Spleen (tissue), 13 donors: ENCODE measurements at places on chromosomes 6 and 20. TPM values are rescaled to one million over a fixed set of nuclear protein-coding genes. Genes with fewer than 3 reads are reported as not detected.

FOXQ1 gene
- polyA plus RNA-seq: 0.10 TPM

EPB41L1 gene
- polyA plus RNA-seq: 1.5 TPM

HTR1E gene
- polyA plus RNA-seq: not detected

PRDM1 gene
- 2.5 TPM for polyA plus RNA-seq

ADGB gene
- not detected for polyA plus RNA-seq

DNA sequence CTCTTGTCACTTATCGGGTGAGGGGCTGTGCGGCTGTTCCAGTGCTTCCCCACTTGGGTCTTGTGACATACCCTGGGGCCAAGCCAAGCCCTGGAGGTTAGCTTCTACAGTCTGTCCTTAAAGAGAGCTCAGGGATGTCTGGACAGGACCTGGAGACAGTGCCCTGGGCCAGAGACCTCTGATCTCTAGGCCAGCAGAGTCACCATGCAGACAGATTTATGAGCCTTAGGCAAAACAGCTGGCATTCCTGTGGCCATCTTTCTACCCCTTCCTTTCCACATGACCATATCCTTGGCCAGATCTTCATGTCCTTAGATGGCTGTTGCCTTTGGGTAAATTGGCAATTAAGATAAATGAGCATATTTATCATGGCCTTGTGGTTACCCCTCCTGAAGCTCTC is 678.6 kb downstream of the MAFB start:
- H3K4me3 ChIP-seq: no peak overlapping the region
- no peaks in the 10 kb centered on the region for H3K27me3 ChIP-seq
- no peak overlapping the region for H3K27ac ChIP-seq

GRCh38 chr6:144155529-144155928 is 5.2 kb downstream of the STX11 start:
- H3K36me3 ChIP-seq: peaks cover 36% of the 10 kb centered on the region
- no peak for DNase-seq
- H3K27me3 ChIP-seq: no peaks in the 10 kb centered on the region
- no peak overlapping the region for H3K4me3 ChIP-seq
- H3K27ac ChIP-seq: peak overlapping the region; percentile 94

- H3K4me1 ChIP-seq: no peaks in the 10 kb centered on the region
- no peak overlapping the region for H3K4me3 ChIP-seq
- H3K36me3 ChIP-seq: no peaks in the 10 kb centered on the region
- no peak overlapping the region for H3K27ac ChIP-seq
- no peaks in the 10 kb centered on the region for H3K27me3 ChIP-seq
- no peak for DNase-seq
These were observed 34.6 kb upstream of the CITED2 start for GRCh38 chr6:139409026-139409425.

GRCh38 chr20:5433352-5433751 is 116.6 kb upstream of the PROKR2 start:
- H3K27me3 ChIP-seq: peaks cover 8% of the 10 kb centered on the region
- H3K27ac ChIP-seq: no peak overlapping the region
- DNase-seq: no peak
- no peak overlapping the region for H3K4me3 ChIP-seq
- no peaks in the 10 kb centered on the region for H3K4me1 ChIP-seq

DNA sequence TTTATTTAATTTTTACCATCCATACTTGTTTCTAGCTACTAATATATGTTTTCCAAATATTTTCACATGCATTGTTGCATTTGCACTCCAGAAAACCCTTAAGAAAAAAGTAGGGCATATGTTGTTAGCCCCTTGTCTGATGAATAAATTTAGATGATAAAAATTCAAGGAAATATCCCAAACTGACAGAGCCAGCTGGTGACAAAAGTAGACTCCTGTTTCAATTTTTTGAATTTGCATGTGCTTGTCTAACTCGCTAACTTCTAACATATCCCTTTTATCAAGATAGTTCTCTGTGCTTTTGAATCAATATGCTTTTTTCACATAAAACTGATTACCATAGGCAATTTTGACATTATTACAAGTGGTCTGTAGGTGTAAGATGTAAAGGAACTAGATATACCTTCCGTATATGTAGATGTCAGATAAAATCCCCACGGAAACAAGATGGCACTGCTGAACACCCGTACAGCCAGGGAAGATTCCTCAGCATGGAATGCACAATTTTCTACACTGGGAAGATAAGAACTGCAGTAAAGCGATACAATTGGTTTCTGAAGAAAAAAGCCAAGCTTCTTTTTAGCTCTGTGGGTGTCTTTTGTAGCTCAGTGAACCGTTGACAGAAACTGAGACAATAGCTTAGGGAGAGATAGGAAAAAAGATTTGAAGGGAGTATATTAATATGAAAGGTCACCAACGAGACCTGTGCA is 437.6 kb upstream of the RNF217 start:
- no peaks in the 10 kb centered on the region for H3K4me1 ChIP-seq
- no peak overlapping the region for H3K4me3 ChIP-seq
- H3K27ac ChIP-seq: no peak overlapping the region
- H3K27me3 ChIP-seq: no peaks in the 10 kb centered on the region

DNA sequence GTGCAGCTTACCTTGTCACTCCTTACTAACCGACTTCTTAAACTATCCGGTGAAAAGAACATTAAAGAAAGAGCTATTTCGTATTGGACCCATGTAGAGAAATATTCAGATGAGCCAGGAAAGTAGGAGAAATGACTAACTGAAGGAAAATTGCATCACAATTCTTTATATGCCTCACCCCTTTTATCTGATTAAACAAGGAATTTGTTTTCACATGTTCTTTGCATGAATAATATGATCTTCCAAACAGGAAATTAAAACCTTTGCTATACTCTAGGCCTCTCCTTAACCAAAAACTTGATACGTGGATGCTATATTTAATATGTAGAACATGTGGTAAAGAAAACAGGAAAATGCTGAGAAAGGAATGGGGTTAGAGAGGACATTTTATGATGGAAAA is 41.9 kb upstream of the LRRC1 start:
- H3K27ac ChIP-seq: no peak overlapping the region
- DNase-seq: no peak
- no peaks in the 10 kb centered on the region for H3K27me3 ChIP-seq
- no peaks in the 10 kb centered on the region for H3K36me3 ChIP-seq

DNA sequence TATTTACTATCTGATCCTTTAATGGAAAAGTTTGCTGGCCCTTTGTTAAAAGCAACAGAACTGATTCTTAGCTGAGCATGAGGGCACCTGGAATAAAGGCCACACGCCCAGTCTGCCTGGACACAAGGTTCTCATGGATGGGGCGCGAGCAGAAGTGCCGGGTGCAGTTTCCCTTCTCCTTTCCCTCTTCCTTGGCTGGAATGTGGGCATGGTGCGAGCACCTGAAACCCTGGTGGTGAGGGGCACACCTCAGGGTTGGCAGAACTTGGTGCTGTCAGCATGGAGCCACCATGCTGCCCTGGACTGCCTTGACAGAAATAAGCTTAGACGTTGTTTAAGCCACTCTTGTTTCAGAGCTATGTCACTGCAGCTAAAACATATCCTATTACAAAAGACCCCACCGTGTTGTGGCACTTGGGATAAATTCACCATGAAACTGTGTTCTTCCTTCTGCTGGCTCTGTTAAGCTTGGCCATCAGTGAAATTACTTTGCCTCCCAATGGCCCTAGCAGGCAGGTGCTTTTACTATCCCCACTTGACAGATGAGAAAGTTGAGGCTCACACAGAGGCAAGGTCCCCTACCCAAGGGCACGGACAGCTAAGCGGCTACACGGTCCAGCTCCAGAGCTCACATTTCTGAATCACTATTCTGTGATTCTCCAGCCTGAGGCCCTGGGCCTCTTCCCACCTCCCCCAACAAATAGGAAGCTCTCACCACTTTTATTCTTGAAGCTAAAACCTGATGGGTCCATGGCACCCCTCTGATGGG is 115.9 kb downstream of the PREX1 start:
- DNase-seq: peak; percentile 59
- H3K4me1 ChIP-seq: peaks cover 100% of the 10 kb centered on the region
- H3K27me3 ChIP-seq: no peaks in the 10 kb centered on the region
- no peak overlapping the region for H3K4me3 ChIP-seq
- no peak overlapping the region for H3K27ac ChIP-seq

DNA sequence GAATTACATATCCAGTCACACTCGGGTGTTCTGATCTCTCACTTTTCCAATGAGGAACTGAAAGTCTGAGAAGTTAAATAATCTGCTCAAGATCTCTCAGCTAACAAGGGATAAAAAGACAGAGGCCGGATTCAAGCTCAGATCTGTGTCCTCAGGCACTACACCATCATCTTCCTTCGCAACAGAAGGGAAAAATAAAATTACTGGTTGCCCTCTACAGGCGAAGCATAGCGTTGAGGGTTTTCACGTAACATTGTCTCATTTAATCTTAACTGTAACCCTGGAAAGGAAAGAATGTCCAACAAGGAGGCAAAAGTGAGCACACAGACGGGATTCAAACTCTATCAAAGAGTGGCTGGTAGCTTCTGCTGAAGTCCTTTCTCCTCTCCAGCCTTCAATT is 67.8 kb upstream of the ANKEF1 start:
- DNase-seq: no peak
- H3K36me3 ChIP-seq: no peaks in the 10 kb centered on the region
- no peaks in the 10 kb centered on the region for H3K4me1 ChIP-seq
- no peak overlapping the region for H3K4me3 ChIP-seq
- H3K27ac ChIP-seq: no peak overlapping the region
- no peaks in the 10 kb centered on the region for H3K27me3 ChIP-seq

DNA sequence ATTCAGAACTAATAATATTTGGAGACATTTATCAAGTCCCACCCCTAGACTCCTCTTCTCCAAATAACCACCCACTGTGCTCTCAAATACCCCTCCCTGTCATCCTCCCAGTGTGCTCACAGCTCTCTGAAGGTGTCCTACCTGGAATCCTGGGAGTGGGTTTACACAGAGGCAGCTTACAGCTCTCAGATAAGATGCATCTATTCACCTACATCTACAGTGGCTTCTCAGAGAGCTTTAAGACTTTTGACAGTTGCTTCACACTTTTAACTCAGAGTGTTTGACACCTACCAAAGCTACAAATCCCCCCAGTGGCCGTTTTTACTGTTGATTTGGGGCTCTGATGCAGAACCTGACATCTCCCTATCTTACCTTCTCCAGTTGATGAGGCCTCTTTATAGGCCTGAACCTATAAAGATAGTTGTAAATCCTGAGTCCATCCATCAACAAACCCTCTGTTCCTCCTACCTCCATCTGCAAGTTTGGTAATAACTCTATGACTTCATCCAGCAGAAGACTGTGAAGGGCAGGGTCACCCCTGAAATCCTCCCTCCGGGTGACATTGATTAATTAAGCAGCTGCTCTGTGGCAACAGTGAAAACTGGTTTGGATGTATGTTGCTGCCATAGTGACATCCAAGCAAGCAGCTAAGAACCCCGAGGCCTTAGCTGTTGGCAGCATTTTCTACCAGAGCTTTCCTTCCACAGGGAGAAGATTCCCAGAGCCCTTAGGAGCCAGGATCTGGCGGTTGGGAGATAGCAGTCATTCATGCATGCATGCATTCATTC is 226.1 kb upstream of the RREB1 start:
- H3K27me3 ChIP-seq: no peaks in the 10 kb centered on the region
- peaks cover 40% of the 10 kb centered on the region for H3K4me1 ChIP-seq
- H3K27ac ChIP-seq: peak overlapping the region; percentile 5
- H3K4me3 ChIP-seq: no peak overlapping the region

DNA sequence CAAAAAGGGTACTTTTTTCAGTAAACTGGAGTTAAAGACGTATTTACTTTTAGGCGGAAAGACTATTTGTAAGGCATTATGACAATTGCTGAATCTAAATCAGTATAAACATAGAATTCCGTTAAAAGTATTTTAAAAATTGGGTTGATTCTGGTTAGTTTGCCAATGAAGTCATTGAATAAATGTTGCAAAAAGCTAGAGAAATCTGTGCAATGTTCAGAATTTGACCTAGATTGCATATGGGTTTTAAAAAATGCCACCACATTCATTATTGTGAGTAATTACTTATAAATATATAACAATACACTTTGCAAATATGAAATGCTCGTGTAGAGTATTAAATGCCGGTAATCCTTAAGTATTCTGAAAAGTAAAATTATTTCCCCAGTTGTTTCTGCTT is 116.5 kb upstream of the EEF1E1 start:
- DNase-seq: no peak
- H3K36me3 ChIP-seq: no peaks in the 10 kb centered on the region
- H3K4me1 ChIP-seq: no peaks in the 10 kb centered on the region
- H3K4me3 ChIP-seq: no peak overlapping the region

DNA sequence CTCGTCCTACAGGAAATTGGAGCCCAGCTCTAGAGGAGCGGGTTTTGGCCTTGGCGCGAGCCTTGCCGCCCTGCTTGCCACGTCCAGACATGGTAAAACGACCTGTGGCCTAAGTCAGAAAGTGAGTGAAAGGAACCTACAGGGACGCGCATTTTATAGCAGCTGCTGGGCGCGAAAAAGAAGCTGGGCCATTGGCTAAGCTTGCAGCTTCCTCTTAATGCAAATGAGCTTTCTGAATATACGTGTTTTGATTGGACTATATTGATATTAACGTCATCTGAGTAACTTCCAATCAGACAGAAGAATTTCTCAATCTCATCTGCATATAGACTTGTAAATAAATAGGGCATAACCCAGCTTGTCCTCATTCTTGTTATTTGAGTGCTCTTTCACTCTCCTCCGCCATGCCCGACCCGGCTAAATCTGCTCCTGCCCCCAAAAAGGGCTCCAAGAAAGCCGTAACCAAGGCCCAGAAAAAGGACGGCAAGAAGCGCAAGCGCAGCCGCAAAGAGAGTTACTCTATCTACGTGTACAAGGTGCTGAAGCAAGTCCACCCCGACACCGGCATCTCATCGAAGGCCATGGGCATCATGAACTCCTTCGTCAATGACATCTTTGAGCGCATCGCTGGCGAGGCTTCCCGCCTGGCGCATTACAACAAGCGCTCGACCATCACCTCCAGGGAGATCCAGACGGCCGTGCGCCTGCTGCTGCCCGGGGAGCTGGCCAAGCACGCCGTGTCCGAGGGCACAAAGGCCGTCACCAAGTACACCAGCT is 18.9 kb downstream of the OR2B2 start:
- H3K27ac ChIP-seq: peak overlapping the region; percentile 95
- peaks cover 58% of the 10 kb centered on the region for H3K4me1 ChIP-seq
- peak overlapping the region; percentile 59 for H3K4me3 ChIP-seq
- DNase-seq: peak; percentile 95
- no peaks in the 10 kb centered on the region for H3K27me3 ChIP-seq
